Stimulated activated naive B cell treated with anti-CD40 and anti-IgM and Interleukin-4, amounts not matched to agents 10 μg/mL and 1 μg/mL and 100 μg/mL, for 72 hours (primary cell): ENCODE measurements at places on chromosomes 16 and 17.

GRCh38 chr17:79325709-79326430 is 251.2 kb downstream of the ENGASE start:
- no peak for DNase-seq

GRCh38 chr16:88922114-88922825 is 54.7 kb downstream of the CBFA2T3 start:
- DNase-seq, result no peak

- no peak for DNase-seq
These were observed 4.8 kb upstream of the PSMD3 start for GRCh38 chr17:39975801-39976200.

DNA sequence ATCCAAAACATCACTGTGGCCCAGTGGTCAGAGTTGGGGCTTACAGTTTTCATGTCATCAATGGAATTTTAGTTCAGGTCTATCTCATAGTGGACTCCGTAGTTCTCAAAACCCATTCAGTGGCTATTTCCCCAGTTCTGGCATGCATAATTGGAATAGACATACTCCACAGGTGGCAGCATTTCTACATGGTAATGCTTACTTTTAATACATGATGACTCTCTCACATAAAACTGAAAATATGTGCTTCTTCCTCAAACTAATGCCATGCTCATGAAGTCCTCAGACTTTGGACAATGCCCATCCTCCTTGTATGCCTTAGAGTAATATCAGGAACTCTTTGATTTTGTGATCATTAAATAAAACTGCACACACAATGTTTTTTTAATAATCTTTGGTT is 857.4 kb upstream of the GOT2 start:
- DNase-seq, result no peak

- DNase-seq, result no peak
These were observed 18.2 kb upstream of the MEOX1 start for GRCh38 chr17:43679911-43680310.

GRCh38 chr16:48542020-48542473 is 67.9 kb downstream of the N4BP1 start:
- DNase-seq, result no peak

DNA sequence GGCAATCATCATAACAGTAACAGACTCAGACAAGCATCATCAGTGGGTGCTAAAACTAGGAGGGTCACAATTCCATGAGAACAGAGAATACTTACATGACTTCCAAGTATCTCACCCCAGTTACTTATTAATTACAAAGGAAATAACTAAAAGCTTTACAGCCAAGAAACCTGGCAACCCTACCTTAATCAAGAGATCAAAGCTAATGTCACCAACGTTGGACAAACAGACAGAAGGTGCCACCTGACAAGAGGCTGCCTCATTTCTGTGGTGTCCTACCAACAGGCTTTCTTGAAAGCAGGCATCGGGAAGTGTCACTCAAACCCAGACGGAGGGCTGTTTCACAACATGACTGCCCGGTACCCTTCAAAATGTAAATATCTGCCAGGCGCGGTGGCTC is 84.6 kb downstream of the RMI2 start:
- no peak for DNase-seq

GRCh38 chr16:72084445-72084844 is 9.0 kb downstream of the TXNL4B start:
- no peak for DNase-seq

DNA sequence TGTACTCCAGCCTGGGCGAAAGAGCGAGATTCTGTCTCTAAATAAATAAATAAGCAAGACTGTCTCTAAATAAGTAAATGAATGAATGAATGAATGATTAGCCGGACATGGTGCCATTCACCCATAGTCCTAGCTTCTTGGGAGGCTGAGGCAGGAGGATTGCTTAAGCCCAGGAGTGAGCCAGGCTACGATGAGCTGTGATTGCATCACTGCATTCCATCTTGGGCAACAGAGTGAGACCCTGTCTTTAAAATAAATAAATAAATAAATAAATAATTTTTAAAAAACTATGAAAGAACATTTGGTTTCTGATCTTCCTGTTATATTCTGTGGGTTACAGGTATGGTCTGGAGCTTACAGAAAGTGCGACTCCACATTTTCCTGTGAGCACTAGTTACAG is 65.0 kb downstream of the C17orf58 start:
- no peak for DNase-seq

GRCh38 chr16:78311831-78312230 is 212.4 kb downstream of the WWOX start:
- DNase-seq, result no peak

- DNase-seq, result no peak
These were observed 4.3 kb upstream of the SGF29 start for GRCh38 chr16:28549301-28549899.

GRCh38 chr17:45440161-45440778 is 7.6 kb upstream of the ARHGAP27 start:
- DNase-seq, result no peak

- no peak for DNase-seq
These were observed 89.6 kb downstream of the CDC27 start for GRCh38 chr17:47099451-47099986.
